ENCODE measurements at places on chromosomes 2 and 18.

DNA sequence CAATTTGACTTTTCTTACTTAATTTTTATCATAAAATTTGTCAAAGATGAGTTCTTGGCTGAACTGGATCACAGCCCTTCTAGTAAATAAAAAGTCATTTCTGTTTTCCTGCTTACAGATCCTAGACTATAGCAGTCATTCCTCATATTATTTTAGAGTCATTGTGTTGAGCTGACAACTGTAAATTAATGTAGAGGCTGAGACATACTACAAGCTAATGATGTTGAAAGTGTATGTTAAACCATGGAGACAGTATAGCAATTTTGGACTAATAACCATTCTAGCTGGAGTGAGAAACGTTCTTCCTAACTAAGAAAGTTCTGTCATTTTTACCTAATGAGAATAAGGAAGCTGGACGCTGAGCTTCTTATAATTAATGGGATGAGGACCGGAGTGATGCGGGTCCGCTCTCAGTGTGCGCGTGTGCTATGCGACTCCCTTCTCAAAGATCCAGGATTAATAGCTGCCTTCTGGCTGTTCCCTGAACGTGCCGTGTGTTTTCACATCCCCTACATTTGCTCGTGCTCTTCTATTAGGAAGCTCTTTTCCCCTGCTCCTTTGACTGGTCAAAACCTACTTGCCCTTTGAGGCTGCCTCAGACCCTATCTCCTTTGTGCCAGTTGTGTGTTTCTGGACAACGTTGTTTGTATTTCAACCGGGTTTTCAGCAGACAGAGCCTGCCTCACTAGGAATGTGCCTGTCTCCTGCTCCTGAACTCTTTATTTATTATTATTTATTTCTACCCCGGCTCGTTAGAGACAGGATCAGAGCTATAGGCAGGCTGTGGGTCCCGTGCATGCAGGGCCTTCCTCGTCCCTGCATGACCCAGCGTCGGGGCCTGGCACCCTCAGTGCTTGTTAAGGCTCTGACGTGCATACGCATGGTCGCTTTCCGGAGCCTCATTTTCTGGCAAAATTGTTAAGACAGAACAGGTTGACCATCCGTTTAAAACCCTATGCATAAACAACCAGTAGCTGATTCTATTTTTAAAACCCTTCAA is 182.6 kb downstream of the DCDC2C start:
- DNase-seq: no peak

DNA sequence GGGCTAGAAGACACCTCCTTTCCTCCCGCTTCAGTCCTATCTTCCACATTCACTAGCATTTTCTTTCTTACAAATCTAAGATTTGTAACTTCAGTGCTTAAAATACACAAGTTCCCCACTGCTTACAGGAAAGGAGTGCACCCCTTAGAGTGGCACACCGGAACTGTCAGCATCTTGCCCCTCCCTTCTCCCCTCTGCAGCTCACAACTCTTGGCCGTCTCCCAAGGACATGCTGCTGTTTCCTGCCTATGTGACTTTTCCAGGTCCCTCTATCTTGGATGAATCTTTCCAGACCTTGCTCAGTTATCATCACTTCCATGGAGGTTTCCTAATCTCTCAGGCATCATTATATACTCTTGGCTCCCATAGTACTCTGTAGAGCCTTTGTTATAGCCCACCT is 334.8 kb downstream of the CELF4 start:
- no peak for DNase-seq

DNA sequence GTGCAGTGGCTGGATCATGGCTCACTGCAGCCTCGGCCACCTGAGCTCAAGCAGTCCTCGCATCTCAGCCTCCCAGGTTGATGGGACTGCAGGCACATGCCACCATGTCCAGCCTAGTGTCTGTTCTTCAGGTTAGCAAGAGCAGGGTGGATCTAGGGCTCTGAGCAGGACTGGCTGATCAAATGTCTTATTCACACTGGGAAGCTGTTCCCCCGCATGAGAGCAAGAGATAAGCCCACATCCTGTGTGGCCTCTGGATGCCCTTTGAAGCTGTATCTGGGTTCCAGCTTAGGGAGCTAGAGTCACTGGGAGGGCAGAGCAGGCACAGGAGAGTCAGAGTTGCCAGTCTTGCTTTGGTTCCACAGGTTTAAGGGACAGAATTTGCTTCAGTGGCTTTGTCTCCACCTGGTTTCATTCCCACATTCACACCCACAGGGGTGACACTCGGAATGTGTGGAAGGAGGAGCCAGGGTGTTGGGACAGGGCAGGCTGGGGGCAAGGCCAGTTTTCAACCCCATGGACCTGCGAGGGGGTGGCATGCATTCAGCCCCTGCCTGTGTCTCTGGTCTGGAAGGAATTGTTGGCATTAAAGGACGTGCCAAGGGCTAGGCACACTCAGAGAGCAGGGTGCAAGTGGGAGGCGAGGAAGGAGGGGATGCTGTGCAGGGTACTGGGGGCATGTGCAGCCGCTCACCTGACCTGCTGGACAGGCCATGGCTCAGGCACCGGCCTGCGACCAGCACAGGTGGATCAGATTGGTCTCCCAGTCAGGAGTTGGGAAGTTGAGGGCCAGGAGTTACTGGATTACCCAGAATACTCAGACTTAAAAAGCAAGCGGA is 24.5 kb downstream of the PTPN18 start:
- DNase-seq: no peak

DNA sequence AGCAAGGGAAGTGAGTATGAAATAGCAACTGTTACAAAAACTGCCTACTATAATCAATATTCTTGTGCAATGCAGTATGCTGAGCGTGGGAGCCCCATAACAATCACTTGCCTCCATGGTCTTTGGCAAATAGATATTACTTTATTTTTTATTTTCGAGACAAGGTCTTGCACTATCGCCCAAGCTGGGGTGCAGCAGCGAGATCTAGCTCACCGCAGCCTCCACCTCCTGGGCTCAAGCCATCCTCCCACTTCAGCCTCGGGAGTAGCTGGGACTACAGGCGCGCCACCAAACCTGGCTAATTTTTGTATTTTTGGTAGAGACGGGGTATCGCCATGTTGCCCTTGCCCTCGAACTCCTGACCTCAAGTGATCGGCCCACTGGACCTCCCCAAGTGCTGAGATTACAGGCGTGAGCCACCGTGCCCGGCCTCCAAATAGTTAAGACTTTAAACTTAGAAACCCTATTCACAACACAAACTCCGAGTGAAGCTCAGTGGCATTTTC is 1.2 kb upstream of the CCNT2 start:
- no peak for DNase-seq

DNA sequence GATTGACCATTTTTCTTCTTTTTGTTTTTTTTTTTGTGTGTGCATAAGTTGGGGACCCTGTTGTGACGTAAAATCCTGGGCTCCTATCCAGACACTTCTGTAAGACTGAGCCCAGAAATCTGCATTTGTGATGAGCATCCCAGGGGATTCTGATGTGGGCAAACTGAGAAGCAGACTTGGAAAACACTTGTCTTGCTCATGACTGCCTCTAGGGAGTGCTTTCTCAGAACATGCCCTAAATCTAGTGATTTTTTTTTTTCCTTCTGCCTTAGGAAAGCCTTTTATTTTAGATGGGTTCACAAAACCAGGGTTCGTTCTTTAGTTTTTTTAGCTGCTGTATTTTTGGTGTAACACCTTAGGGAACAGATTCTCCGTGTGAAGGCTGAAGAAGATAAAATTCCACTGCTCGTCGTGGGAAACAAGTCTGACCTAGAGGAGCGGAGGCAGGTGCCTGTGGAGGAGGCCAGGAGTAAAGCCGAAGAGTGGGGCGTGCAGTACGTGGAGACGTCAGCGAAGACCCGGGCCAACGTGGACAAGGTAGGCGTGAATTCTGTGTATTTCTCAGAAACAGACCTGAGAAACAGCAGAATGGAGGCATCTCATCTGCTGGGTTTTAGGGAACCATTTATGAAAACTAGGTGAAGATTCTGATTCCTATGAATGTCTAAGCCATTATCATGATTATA is 36.7 kb downstream of the RALB start:
- no peak for DNase-seq

GRCh38 chr2:69126341-69126740 is 113.4 kb downstream of the ANTXR1 start:
- no peak for DNase-seq

DNA sequence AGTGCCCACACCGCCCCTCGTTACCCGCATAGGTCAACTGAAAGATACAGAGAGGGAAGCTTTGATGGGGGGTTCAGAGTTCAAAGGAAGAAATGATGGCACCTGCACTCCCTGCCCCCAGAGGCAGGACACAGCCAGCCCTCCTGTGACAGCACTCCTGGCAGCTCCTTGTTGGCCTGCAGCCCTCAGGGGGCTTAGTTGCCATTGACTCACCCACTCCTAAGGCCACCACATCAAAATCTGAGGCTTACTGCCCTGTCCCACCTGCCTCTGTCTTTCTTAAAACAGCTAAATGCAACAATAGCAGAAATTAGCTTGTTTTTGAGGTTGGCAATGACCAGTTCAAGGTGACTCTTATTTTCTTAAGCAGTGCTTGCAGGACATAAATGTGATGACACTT is 31.6 kb upstream of the SLC35F6 start:
- no peak for DNase-seq

GRCh38 chr2:172097557-172098131 is 5.1 kb downstream of the DLX2 start:
- DNase-seq: no peak

GRCh38 chr2:171297956-171298355 is 135.8 kb downstream of the METTL8 start:
- DNase-seq: no peak

GRCh38 chr2:223612501-223612900 is 10.3 kb upstream of the SCG2 start:
- DNase-seq: no peak

DNA sequence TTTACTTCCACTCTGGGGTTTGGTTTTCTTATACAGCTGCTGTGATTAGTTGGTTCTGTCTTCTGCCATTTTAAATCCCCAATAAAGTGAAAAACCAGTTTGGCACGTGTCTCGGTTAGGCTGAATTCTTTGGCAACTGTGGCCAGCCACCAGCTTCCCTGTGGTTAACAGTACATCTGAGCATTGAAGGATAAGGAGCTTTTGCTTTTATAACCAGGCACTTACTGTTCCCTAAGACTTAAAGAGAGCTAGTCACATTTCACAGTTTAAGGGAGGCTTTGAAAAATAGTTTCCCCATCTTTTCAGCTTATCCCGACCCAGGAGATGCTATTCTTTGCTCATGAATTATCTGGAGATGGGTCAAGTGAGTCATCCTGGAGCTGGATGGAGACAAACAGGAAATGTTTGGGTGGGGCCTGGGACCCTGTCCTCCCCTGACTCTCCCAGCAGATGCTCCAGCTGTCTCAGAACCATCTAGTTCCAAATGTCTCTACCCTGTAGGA is 57.3 kb upstream of the EML6 start:
- no peak for DNase-seq

DNA sequence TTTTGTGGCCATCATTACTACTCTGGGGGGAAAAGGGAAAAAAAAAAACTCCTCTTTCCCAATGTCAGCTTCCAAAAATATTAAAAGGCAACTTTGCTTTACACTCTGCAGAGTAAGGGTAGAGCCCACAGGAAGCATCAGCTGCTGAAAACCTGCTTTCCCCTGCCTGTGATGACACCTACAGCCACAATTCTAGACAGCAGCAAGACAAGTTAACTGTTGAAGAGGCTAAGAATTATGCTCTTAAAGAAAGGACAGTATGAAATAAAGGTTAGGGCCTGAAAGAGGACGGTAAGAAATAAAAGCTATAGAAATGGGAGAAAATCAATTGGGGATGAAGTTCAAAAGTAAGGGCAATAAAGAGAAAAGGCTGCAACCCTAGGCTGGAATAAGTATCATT is 3.0 kb downstream of the PDE11A start:
- DNase-seq: no peak

DNA sequence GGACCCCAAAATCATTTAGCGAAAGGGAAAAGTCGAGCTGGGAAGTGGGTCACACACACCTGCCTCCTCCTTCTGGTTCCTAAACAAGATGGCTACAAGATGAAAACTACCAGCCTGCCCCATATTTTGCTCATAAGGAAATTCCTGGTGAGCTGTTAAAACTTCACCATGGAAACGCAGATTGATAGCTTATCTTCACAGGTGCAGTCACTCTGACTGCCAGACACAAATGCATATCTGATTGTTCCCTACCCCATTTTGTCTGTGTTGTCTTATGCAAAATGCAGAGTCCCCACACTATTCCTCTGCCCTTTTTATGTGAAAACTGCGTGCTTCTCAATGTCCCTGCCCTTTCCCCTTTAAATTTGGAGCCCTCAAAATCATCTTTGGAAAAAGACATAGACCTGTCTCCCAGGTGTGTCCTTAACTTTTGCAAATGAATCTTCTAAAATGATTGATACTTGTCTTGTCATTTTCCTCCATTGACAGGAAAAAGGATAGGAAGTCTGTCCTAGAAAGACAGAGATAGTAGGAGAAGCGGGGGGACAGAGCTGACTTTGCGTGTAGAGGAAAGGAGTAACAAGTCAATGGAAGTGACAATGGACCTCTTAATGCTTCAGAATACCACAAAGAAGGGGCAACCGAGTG is 38.9 kb upstream of the THOC1 start:
- DNase-seq: no peak

GRCh38 chr2:21103274-21103891 is 20.4 kb upstream of the TDRD15 start:
- no peak for DNase-seq

DNA sequence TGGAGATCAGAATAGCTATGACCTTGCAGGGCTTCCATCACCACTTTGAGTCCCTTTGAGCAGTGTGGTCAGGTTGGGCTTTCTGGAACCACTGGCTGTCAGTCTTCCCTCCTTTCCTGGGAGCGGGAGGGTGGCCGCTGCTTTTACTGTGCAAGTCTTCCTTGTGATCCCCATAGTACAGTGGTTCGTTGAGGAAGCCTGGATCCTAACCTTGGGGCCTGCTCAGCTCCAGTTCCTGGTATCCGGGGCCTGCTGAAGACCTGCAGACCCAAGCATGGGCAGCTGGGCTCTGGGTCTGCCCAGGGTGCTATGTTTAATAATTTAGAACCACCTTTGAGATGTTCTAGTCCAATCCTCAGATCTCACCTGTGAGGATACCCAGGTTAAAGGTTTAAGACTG is 104.2 kb downstream of the CLIP4 start:
- DNase-seq: no peak

GRCh38 chr2:168708080-168708479 is 94.4 kb upstream of the NOSTRIN start:
- no peak for DNase-seq

- no peak for DNase-seq
Observed at GRCh38 chr2:172013396-172013795, 13.6 kb downstream of the METAP1D start.

- DNase-seq: no peak
Observed at GRCh38 chr2:174328114-174328960, 6.4 kb upstream of the SP9 start.

DNA sequence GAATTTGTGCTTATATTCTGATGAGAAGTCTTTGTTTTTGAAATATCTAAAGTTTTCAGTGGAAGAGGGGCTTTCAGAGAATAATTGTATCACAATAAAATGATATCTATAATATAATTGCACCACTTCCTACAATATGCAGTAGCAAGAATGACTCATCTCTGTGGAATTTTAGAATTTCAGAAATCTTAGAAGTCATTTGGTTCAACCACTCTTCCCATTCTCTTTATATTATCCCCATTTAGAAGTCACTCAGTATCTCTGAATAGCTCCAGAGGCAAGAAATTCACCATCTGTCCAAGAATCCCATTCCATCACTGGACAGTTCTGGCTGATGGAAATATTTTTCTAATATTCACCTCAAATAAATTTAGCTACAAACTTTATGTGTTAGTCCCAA is 59.3 kb upstream of the CCDC68 start:
- no peak for DNase-seq
